ENCODE measurements at places on chromosomes 5 and 9.

DNA sequence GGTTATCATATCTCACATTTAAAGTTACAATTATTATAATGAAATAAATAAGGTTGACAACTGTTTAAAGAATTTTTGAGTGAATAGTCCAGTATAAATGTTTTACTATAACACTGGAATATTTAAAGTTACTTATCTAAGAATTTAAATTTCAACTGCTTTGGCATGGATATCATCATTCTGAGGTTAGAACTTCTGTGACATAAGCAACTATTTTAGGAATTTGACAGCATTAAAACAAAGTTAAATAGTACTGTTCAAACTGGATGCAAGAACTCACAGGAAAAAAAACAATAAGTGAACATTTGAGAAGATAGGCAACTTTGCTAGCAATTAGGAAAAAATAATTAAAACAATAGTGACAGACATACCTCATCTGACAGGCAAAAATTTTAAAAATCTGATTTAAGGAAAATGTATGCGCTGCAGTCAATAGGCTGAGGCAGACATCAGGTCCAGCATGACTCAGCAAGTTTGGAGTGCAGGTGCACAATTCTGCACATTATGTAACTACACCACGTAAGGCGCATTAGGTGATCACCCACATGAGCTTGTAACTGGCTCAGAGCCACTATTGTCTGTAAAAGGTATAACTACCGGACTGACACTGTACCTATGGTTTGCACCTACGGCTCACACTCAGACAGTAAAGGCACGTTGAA lies 180.6 kb downstream of the PDE4D start:
- no peak for DNase-seq

- DNase-seq = no peak
Observed at GRCh38 chr9:88852794-88853193, 138.5 kb upstream of the S1PR3 start.

DNA sequence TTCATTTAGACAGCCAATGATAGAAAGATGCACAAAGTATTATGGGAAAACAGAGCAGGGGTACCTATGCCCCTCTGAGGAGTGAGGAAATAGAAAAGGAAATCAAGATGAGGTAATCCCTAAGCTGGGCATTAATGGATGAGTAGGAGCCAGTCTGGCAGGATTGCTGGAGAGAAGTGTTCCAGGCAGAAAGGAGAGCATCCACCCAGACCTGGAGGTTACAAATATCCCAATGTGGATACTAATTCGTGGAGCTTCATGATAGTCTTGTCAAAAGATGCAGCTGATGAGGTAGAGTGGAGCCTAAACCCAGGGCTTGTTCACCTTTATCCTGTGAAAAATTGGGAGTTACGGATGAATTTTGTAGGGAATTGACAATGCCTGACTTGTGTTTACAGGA lies 328.0 kb downstream of the ZNF608 start:
- DNase-seq = no peak

- no peak for DNase-seq
Observed at GRCh38 chr5:18553269-18553668, 919.0 kb downstream of the TAF11L14 start.

GRCh38 chr9:122991370-122991830 lies 42.1 kb upstream of the GPR21 start:
- DNase-seq = no peak

DNA sequence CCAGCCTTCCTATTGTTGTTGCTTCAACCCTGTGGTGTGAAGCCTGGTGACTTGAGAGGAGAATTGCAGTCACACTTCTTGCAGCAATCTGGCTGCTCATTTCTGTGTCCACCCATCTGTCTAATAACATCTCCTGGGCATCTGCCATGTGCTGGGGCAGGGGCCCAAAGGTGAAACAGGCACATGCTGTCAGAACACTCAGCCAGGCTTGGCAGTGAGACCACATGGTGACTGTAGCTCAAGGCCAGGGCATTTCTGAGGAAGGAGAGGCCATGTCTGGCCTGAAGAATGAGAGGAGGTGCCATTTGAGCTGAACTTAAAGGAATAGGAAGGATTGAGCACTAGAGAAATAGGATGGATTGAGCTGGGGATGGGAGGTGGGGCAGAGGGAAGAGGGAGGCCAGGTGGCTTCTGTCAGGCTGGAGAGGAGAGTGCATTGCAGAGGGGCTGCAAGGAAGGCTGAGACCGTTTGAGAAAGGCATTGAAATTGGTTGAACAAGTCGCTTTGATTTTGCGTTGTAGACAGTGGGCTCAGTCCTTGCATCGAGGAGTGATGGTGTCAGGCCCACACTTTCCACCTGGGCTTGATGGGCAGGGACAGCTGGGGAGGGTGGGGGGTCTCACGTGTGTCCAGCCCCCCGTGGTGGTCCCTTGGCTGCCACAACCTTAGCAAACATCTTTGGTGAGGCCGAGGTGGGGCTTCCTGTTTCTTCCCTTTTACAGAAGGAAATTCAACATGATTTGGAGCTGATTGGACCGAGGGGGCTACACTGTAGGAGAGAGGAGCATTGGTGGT lies 222.4 kb downstream of the CACNA1B start:
- DNase-seq = no peak

DNA sequence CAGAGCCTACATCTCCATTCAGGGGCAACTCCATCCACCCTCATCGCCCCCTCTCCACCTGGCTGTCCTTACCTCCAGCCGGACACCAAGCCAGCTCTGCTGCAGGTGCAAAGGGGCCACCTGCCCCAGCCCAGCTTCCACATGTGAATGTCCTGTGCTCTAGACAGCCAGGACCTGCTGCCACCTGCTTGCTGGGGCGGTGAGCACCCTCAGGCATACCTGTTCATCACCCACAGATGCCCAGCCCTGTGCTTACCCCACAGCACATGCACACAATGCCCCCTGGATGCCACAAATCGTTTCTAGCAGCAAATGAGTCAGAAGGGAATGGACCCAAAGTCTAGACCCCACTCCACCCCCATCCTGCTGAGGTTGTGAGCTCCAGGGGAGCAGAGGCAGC lies 13.3 kb upstream of the NKD2 start:
- no peak for DNase-seq

GRCh38 chr9:26263478-26263877 lies 585.2 kb upstream of the TUSC1 start:
- DNase-seq = no peak

GRCh38 chr5:139814191-139814601 lies 18.6 kb downstream of the PSD2 start:
- no peak for DNase-seq

DNA sequence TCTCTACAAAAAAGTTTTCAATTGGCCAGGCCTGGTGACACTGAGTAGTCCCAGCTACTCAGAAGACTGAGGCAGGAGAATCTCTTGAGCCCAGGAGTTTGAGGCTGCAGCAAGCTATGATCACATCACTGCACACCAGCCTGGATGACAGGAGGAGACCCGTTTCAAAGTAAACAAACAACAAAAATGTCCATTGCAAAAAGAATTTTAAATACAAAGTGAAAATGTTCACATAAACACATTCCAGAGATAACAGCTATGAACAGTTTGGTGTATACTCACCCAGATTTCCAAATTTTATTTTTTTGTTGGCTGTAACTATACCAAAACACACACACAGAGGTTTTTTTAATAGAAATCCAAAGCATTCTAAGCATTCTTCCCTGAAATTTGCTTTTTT lies 39.8 kb downstream of the ADRA1B start:
- no peak for DNase-seq

DNA sequence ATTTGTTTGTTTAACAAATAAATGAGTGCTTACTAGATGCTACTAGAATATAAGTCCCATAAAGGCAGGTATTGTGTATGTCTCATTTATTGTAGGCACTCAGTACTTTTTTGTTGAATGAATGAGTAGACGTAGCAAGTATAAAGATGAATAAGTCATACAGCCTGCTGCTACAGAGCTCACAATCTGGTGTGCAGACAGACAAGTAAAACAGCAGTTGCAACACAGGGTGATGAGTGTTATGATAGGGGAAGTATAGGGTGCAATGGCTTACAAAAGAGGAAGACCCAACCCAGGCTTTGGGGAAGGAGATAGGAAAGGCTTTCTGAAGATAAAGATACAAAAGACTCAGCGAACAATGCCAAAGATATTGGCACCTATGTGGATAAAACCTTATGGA lies 47.7 kb downstream of the SH3RF2 start:
- DNase-seq = no peak

GRCh38 chr9:99505936-99506335 lies 283.9 kb downstream of the SEC61B start:
- DNase-seq = no peak

GRCh38 chr5:89011778-89012711 lies 129.1 kb upstream of the MEF2C start:
- DNase-seq = no peak

DNA sequence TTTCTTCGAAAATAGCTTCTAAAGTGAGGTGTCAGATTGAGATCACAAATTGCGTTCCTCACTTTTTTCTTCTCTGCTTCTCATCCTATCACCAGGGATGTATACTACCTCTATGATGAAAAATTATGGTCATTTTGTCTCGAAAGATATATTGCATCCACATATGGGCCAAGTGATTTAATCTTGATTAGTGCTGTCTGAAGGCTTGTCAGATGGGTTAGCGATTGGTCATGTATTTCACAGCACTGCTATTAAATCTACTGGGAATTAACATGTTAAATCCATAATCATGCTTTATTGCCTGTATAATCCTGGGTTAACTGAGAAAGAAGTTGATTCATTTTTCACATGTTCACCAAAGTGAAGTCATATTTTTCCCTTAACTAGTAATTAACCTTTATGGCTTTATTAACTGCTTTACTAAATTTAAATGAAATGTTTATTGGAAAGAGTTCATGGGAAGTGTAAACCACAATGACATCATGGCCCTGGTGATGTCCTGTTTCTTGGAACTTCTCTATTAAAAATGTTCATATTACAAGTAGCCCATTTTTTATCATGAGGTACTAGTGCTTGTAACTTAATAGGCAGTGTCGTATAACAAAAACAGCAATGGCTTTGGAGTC lies 193.3 kb downstream of the SMC2 start:
- no peak for DNase-seq

GRCh38 chr5:97224112-97224750 lies 41.2 kb upstream of the RIOK2 start:
- no peak for DNase-seq

GRCh38 chr9:118761016-118761790 lies 608.0 kb downstream of the BRINP1 start:
- DNase-seq = no peak

GRCh38 chr5:75368391-75368790 lies 31.4 kb downstream of the HMGCR start:
- DNase-seq = no peak

DNA sequence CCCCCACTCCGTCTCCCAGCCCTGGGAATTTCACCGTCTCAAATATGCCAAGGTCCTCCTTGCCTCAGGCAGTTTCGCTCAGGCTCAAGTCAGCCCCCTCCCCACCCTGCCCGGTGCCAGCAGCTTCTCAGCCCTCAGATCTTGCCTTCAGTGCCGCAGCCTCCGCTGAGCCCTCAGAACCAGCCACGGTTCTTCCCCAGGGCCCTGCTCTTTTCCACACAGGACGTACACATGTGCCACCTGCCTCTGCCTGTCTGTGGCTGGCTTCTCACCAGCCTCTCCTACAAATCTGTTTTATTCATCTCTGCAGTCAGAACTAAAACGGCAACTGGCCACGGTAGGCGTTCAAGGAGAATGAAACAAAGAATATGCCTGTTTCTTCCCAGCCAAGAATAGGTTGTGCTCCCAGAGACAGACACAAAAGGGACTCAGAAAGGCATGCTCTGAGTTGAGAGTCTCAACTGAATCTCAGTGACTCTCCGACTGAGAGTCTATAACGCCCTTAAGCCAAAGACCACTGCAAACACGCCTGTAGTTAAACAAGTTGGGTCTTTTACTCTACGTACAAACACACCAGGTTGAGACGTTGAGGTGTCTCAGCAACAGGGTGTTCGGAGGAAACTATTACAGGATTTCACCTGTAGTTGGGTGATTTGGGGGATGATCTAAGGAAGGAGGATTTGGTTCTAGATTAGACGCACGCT lies 10.6 kb upstream of the GRIN1 start:
- DNase-seq = no peak

DNA sequence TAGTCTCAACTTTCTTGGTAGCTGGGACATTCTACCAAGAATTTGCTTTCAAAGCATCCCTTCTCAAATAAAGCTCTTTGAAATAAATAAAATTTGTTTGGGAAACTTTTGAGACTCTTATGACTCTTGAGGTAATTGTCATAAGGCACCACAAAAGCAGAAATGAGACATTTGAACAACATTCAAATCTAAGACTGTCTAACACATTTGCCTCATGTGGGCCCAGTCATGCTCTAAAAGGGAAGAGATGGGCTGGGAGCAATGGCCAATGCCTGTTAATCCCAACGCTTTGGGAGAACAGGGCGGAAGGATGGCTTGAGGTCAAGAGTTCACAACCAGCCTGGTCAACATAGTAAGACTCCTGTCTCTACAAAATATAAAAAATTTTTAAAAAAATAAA lies 26.4 kb downstream of the SLC31A2 start:
- no peak for DNase-seq

DNA sequence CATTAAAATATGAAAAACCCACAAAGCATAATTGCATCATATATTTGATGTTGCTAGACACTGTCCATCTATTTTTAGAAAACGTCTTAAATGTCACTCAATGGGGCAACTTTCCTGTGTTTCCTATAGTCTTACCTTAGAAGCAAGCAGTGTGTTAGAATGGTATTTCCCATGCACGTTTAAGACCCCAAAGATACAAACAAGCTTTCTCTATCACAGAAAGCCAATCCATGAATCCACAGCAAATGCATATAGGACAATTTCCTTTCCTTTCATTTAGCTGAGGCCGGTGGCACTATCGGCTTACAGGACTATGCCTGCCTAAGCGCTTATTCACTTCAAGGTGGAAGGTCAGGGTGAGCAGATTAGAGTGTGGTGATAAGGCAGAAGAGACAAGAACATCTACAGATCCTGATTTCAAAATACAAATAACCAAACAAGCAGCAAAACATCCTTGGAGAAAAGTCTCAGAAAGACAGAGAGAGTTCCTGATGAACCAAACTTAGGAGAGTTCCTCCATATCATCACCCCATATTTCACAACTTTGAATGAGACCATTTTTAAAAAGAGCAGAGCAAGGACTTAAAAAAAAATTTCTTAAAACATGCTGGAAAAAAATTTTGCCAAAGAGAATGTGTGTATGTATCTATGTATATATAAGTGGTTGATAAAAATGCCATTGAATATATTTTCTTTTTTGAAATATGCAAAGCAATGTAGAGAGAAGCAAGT lies 57.2 kb downstream of the MEF2C start:
- no peak for DNase-seq

- DNase-seq = no peak
Observed at GRCh38 chr5:36661456-36662220, 55.2 kb downstream of the SLC1A3 start.
